ENCODE measurements at places on chromosomes 13 and 19.

GRCh38 chr13:102589301-102589822, 7.4 kb upstream of the TPP2 start:
- DNase-seq, result no peak

DNA sequence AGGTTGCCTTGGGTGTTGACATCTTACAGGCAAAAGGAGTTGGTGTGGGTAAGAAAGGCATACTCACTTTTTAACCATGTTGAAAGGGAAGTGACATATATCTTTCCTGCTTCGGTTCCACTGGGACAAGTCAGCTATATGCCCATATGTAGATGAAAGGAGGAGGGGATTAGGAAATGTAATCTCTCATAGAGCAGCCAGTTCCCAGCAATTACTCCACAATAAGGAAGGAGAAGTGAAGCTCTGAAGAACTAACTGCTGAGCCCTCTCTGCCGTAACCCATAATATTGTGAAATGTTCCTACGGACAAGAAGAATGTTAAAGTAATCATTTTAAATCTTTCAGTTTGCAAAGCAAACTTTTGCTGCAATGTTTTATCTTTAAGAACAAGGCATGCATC, 82.2 kb downstream of the EDNRB start:
- no peak for DNase-seq

- DNase-seq, result no peak
Observed at GRCh38 chr13:44277459-44277858, 96.2 kb upstream of the SERP2 start.

- no peak for DNase-seq
Observed at GRCh38 chr19:10979951-10980381, 19.1 kb downstream of the SMARCA4 start.

DNA sequence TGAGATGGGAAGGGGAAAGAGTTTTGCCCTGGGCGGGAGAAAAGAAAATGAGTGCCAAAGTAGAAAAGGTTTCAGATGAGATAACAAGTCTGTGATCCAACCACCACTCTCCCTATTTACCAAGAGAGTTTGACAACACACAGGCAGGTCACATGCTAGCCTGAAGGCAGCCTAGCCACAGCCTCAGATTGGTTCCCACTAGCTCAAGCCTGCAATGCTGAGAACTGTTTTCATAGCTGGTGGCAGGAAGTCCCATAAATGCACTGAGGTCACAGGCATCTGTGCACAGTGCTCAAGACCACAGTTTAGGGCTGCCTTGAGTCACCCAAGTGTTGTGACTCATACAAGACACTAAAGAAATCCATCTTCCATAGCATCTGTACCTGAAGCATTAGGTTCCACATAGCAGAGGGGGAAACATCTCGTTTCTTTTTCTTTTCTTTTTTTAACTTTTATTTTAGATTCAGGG, 18.5 kb upstream of the POP4 start:
- no peak for DNase-seq

DNA sequence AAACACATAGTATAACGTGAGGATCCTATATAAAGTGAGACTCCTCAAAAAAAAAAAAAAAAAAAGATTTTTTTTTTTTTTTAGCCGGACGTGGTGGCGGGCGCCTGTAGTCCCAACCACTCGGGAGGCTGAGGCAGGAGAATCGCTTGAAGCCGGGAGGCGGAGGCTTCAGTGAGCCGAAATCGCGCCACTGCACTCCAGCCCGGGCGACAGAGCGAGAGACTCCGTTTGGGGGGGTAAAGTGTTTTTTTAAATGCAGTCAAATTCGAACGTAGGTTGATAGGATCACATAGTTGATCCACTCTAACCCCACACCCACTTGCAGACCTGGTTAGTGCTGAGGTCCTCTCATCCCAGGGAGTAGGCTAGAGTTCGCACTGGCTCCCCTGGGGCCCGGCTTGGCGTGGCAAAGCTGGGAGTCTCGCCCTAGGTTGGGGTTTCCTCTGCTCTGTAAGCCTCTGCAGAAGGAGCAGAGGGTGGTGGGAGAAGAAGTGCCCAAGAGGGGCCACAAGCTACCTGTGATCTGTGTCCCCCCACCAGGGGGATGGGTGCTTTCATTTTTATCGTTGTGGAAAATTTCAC, 6.5 kb downstream of the RNF225 start:
- DNase-seq, result no peak

- DNase-seq, result no peak
Observed at GRCh38 chr13:73001971-73002370, 56.8 kb upstream of the KLF5 start.

- no peak for DNase-seq
Observed at GRCh38 chr13:102392481-102393209, 9.2 kb downstream of the FGF14 start.

GRCh38 chr13:40681341-40682146, 15.1 kb upstream of the FOXO1 start:
- DNase-seq, result no peak

- DNase-seq, result no peak
Observed at GRCh38 chr13:95740979-95741320, 64.0 kb downstream of the DNAJC3 start.

GRCh38 chr19:49056101-49056901, 1.2 kb downstream of the CGB7 start:
- DNase-seq, result peak; percentile 35

DNA sequence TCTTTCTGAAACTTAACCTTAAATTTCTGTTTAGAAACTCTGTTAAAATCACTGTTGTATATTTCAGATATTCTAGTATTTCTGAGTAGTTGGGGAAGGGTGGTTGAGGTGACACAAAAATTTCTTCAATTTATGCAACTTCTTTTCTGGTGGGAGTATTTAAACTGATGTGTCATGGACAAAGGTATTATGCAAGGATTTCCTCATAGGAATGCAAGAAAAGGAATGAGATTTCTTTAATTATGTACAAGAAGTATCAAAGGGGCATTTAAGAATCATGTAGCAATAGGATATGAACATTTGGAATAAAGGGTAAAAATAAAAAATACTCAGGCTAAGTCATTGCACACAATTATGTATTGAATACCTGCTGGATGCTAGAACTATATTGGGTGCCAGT, 575.8 kb upstream of the KLF12 start:
- DNase-seq, result no peak

GRCh38 chr13:99228737-99229691, 28.4 kb downstream of the UBAC2 start:
- no peak for DNase-seq

Data from stimulated activated CD4-positive, alpha-beta T cell treated with anti-CD3 and anti-CD28 coated beads, Interleukin-12 subunit alpha, Interleukin-12 subunit beta, amount 100 ng/mL, for 48 hours (primary cell).